ENCODE measurements at places on chromosomes 4 and X.

DNA sequence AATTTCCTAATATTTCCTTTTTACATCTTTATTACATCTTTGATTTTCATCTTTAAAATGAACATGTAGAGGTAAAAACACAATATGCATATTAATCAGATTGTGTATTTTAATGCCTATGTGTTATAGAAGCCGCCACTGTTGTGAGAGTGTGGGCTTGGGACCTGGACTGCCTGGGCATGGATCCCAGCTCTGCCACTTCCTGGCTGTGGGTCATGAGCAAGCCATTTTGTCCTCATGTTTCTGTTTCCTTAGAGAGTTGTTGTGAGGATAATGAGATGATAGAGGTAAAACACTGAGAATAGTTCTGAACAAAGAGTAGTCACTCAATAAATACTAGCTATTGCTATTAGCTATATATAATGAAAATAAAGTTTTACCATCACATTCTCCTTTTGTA lies 38.4 kb upstream of the SCOC start:
- DNase-seq: no peak

DNA sequence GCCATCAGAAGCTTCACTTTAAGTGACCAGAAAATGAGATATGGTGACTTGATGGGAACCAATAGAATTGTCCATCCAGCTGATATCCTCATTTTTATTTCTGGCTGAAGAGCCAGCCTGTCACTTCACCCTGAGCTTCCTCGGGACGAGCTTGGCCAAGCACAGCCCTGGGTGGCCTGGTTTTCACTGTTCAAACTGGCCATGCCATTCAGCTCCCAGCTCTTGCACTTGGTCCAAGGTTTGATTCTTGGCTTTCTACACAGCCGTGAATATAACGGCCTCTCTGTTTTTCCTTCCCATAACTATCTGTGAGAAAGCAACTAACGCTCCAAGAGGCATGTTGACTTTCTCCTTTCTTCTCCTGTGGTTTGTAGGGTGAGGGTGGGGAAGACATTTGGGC lies 71.9 kb downstream of the LIMCH1 start:
- no peak for DNase-seq

DNA sequence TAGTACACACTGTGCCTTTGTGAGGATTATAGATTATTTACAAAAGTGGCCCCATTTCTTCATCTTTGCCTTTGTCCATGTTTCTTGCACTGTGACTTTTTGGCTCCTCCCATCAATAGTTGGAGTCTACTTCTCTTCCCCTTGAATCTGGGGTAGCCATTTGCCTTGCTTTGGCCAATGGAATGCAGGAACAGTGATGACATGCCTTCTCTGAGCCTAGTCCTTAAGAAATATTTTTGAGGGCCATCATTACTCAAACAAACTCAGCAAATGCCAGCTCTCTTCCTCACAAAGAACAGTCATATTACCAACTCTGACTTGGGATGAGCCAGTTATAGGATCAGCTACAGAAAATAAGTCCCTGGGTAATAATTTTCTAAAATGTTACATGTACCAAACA lies 189.6 kb downstream of the FRMPD4 start:
- DNase-seq: no peak

DNA sequence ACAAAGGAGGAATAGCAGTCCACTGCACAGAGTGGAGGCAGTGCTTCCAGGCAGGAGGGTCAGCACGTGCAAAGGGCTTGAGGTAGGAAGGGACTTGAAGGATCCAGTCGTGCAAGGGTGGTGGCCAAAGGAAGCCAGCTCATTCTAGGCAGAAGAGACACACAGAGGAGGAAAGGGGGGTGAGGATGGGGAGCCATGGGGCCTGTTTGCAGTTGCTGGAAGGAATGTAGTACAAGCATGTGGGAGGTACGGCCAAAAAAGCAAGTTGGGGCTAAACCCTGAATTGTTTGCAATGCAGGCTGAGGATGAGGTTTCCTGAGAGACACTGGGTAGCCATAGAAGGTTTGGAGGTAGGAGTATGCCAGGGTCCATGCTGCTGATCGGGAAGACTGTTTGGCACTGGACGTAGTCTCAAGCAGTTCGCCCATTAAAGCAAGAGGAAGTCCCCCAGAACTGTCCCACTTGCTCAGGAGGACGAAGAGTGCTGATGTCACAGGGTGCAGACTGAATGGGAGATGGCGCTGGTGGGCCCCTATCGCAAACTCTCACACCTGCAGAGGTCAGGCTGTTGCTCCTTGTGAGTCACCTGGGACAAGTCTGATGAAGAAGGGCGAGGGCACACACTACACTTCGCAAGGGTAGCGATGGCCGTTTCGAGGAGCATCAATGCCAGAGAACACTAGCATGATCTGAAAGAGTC lies 9.1 kb upstream of the MAN2B2 start:
- DNase-seq: no peak

DNA sequence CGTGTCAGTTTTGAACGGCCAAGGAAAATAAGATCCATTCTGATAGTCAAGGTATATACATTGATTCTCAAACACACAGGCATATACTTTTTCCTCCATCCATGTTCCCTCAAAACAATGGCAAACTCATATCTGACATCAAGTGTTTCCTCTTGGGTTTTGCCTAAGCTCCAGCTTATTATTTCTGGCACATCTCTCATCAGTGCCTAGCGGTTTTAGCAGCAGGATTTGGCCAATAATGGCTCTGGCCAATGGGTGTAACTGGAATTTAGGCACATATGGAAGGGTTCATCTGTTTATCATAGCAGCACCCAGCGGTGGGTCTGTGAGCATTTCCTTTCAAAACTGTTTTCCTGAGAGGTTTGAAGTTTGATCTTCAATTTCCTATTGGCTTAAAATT lies 161.6 kb upstream of the TLL1 start:
- no peak for DNase-seq

Data from tibial nerve (tissue), 4 donors.